Tongue (tissue), 3 donors: ENCODE measurements at places on chromosomes 2 and 18.

GRCh38 chr2:146850746-146851145, 994.1 kb upstream of the ACVR2A start:
- peak; percentile 63 for DNase-seq

DNA sequence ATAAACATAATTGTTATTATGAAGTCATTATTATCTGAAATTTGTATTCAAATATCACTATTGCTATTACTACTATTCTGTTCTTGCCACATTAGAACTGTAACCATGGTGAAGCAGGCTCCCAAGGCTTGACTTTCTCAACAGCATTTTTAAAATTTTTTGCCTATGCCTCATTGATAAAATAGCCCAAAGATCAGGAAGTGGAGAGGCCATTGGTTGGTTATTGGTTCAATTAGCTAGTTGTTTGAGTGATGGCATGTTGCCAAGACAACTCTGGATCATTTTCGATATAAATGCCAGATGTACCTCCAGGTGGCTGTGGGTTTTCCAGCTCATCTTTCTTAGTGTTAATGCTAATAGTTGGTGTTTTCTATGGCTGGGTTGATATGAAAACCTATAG, 513.5 kb downstream of the TRIB2 start:
- DNase-seq = no peak

GRCh38 chr2:172609488-172609887, 53.6 kb downstream of the PDK1 start:
- no peak for DNase-seq

- no peak for DNase-seq
Measured at GRCh38 chr2:7165736-7166135, 248.5 kb downstream of the RNF144A start.

GRCh38 chr2:218622606-218623365, 15.1 kb downstream of the PLCD4 start:
- DNase-seq = no peak

DNA sequence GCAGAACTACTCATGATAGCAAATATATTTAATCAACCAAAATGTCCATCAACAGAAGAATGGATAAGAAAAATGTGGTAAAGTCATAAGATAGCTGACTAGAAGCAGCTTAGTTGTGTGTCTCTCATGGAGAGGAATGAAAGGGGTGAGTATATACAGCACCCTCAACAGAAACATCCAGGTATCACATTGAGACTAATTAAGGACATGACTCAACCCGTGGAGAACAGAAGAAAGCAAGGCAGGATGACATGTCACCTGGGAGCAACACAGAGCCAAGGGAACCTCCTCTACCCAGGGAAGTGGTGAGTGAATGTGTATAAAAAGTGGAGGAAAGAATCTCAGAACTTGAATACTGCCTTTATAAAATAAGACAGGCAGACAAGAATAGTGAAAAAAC, 1695.0 kb upstream of the CELF4 start:
- no peak for DNase-seq

GRCh38 chr18:34767601-34768027, 57.5 kb downstream of the DTNA start:
- DNase-seq = no peak

- DNase-seq = no peak
Measured at GRCh38 chr2:109454765-109455394, 158.9 kb downstream of the SEPTIN10 start.

- DNase-seq = no peak
Measured at GRCh38 chr2:202299712-202300111, 34.1 kb downstream of the NOP58 start.

DNA sequence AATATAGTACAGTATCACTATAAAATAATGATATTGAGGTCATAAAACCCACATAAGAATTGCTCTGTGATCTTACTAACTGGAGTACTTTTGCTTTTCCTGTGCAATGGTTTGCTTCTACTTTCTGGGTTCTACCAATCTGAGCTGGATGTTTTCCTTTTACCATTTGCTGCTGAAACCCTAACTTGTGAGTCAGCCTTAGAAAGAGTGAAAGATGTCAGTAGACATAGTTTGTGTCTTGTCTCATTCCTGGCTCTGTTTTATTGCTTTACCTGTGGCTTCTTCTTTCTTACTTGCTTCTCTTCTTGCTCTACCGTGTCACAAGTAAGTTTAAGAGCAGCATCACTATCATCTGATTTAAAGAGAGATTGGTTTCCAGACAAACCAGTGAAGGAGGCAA, 61.0 kb downstream of the MBD2 start:
- no peak for DNase-seq

- no peak for DNase-seq
Measured at GRCh38 chr2:177556153-177556552, 163.6 kb downstream of the AGPS start.

DNA sequence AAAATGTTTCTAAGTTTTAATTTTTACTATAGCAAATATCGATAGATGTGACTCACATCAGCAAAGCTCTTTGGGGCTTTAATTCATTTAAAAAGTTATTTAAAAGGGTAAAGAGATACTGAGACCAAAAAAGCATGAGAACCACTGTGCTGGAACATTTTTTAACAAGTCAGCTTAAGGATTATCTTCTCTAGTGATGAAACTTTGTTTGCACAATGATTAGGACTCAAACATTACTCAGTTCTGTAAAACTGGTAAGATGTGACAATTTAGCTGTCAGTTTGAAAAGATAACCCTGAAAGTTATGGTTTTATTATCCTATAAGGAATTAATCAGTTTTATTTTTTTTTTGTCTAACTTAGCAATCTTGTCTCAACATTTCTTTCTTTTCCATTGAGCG, 301.4 kb downstream of the TSN start:
- no peak for DNase-seq

DNA sequence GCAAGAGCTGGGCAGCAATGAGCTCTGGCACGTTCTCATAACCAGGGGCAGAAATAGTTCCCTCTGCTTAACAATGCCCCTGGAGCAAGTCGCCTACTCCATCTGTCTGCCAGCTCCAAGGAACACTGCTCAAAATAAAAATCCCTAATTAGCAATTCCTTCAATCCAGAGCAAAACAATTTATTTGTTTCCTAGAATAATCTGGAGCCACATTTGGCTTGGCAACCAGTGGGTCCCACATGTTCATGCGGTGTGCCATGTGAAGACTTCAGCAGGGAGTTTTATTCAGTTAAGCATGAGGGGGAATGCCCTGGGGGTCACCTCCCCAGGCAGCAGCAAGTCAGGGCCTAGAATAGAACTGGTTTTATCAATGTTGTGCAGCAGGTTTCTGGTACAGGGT, 7.6 kb upstream of the EGR4 start:
- DNase-seq = no peak

DNA sequence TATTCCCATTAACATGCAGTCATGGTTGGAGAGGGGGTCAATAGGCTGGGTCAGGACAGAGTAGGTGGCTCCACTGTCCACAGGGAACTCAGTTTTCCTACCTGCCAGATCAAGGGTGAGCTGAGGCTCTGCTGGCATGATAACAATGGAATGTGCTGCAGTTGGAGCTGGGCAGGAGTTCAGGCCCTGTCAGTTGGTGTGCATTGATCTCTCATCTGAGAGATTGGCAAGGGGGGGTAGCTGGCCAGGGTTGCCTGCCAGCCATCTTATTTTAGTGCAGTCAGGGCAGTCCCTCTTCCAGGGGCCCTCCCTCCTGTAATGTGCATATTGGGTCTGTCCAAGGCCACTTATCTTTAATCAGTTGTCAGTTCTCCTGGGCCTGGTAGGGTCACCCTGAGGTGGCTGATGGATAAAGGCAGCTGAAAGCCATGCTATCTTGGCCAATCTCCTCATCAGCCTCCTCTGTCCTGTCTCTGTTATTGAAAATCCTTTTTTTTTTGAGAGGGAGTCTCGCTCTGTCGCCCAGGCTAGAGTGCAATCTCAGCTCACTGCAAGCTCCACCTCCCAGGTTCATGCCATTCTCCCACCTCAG, 38.1 kb upstream of the CCBE1 start:
- DNase-seq = no peak

GRCh38 chr2:11669454-11670291, at the start of gene NTSR2:
NTSR2 (minus strand) TSS chr2:11670195; CDS start chr2:11670129, 66 bp downstream.
- DNase-seq = peak; percentile 82

- no peak for DNase-seq
Measured at GRCh38 chr18:47262301-47263149, 11.1 kb upstream of the SKOR2 start.

DNA sequence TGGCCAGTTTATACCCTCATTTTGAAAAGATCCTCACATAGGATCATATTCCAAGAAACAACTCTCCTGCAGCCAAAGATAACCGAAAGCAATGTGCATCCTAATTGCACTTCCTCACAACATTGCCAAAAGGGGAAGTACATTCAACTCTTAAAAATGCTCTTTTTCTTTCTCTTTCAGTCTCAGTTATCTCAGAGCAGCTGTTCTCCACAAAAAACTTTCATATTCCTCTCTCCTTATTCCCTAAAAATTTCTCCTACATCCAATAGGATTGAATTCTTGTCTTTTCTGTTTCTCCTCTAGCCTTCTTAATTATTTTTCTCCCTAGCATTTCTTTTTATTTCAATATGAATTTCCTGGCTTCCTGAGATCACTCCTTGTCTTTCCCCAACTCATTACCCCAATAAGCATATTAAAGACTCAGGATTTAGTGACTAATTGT, 7.4 kb upstream of the VRK2 start:
- DNase-seq = no peak

DNA sequence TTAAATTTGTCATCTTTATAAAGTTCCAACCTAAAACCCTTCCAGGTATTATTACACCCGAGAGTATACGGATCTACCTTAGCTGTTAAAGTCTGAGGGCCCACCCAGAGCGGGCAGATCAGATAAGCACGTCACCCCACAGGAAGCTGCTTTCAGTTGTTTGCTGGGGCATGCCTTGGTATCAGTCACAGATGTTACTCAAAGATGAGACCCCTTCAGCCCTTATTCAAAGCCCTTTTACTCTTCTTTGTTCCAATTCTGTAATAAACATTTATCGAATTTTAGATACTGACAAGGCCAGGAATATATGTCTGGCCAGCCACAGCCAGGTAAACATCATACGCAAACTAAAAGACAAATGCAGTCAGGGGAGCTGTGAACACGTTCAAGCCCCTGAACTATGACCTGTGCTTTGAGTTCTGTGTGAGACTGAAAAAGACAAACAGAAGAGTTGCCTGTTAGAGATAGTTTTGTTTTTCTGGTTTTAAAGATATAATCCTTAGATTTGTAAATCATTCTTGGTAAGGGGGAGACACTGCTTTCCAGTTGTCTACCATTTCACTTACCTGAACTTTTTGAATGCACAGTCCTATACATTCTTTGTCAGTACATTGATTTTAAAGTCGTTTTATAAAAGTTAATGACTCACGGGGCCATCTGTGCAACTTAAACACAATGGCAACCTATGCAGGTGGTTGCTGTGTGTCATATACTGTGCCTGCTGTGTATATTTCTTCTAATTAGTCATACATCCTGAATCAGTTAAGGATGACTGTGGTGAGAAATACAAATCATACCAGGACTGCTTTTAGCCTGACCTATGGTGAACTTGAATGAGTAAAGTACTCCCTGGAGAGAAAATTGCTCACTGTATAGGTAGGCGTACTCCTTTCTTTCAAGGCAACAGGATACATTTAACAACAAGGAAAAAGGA, 100.5 kb upstream of the ITPRID2 start:
- no peak for DNase-seq

- DNase-seq = no peak
Measured at GRCh38 chr2:189772212-189772611, 9.6 kb upstream of the OSGEPL1 start.

DNA sequence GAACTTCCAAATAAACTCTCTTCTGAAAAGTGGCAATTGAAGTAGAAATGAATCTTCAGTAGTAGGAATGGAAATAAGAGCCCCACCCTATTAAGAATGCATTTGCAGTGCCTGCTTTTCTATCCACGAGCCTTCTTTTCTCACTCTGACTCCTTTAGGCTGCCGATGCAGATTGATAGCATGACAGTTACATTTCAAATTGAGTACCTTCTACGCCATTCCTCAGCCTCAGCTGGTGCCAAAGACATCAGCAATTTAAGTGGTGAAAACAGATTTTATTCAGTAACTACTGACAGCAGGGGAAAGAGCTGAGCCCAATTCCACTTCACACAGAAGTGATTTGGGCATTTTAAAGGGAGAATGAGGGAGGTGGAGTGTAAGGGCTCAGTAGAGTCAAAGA, 85.5 kb downstream of the PTH2R start:
- DNase-seq = no peak
